ENCODE measurements at places on chromosomes 7 and 10.

DNA sequence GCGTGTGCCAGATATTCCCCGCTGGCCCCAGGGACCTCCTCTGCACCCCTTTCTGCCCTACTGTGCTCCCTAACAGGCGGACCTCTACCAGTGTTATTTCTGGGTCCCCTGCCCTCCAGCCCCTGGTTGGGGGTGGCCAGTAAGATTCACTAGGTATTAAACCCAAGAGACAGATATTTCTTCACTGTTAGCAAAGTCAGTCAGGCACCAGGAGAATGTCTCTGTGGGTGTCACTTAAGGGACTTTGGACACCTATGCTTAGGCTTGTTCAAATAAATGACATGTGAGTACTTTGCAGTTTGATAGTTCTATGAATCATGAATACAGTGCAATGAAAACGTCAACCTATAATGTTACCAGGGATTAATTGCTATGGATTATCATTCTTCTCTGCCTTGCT, 234.3 kb upstream of the IGFBP3 start:
- DNase-seq: no peak

GRCh38 chr10:62050893-62051433, 149.5 kb downstream of the ARID5B start:
- DNase-seq: no peak

- no peak for DNase-seq
Measured at GRCh38 chr7:126662856-126663255, 589.9 kb downstream of the GRM8 start.

DNA sequence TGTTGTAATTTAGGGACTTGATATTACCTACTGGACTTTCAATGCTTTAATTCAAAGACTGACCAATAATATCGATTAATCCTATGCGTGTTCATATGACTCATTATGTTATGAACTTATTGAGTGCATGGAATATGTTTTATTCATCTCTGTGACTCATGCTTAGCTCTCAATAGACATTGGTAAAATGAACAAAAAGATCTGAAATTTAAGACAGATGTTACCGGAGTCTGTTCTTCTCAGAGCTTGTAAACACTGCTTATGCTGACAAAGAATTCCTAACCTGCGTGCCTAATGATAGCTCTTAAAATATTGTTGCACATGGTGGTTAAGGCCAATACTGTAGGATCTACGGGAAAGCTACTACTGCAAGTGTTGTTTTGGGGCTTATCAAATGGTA, 131.5 kb upstream of the ACBD5 start:
- no peak for DNase-seq

DNA sequence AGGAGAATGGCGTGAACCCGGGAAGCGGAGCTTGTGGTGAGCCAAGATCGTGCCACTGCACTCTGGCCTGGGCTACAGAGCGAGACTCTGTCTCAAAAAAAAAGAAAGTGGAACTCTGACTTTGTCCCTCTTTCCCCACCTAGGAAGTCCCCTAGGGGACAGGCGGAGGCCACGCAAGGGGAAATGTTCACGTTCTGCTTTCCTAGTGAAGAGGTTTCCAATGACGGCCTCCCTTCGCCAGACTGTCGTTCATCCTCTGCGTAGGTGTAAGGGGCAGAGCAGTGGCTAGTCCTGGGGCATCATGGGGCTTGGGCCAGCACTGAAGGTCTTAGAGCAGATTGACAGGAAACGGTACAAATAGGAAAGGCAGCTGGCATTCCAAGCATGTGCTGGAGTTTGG, 30.6 kb downstream of the SUFU start:
- no peak for DNase-seq

DNA sequence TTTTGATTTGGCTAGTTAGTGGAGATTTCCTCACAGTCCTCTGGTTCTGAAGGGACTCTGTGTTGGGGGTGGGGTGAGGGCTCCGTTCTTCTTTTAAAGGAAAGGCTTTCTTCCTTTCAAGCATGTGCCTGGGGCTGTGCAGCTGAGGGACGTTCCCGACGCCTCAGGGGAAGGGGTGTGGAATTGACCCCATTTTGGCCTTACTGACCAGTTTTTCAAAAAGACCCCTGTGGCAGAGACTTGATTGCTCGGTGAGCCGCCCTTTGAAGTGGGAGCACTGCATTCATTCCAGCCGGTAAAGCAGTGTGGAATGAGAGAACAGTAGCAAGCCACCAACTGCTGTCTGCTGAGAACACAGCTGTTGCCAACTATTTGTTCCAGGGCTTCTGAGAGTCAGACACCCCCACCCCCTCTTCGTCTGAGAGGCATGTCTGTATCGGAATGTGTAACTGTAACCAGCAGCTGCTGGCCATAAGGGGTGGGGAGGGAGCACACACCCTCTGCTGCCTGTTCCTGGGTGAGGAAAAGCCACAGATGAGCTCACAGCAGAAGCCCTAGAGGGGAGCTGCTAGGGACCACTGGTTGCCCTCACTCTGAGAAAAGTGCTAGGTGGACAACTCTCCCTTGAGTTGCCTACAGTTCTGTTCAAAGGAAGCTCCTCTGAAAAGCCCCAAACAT, 33.2 kb downstream of the WBP1L start:
- DNase-seq: no peak

DNA sequence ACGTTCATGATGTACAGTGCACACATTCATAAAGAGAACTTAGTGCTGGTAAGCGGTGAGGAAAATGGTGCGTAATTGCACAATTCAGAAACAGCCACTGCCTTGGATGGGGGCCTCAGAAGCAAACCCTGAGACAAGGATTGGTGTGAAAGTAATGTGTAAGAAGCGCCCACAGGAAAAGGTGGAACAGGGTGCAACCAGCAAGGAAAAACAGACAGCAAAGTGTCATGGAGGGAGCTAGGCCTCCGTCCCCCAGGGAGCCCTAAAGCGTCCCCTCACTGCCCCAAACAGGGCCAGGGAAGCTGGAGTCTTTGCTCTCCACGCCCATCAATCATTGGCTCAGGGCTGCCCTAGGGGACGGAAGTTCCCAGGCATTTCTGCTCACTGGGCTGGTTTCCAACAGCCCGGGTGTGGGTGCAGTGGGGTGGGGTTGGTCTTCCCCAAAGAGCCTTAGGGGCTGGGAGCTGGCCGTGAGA, 9.6 kb upstream of the C10orf105 start:
- peak; percentile 8 for DNase-seq

DNA sequence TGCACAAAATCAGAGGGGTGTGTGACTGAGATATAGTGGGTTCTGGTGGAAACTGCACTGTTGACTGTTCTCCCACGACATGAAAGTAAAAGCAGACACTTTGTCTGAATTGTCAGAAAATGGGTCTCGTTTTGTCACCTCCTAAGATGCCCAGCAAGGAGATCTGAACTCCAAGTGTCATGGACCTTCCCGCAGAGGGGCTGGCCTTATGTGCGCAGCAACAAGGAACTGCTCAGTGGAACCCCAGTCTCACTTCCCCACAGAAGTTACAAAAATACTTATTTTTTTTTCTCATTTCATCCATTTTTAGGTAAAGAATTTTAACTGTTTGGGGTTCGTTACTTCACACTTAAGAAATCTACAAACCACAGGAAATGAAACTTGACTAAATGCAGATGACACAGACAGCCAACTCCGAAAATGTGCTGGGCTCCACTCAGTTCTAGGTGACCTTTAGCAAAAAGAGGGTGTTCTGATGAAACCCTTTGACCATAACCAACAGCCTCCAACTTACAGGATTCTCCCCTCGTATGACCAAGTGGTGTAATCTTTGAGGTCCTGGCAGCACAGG, 115.0 kb downstream of the FAM107B start:
- DNase-seq: no peak

DNA sequence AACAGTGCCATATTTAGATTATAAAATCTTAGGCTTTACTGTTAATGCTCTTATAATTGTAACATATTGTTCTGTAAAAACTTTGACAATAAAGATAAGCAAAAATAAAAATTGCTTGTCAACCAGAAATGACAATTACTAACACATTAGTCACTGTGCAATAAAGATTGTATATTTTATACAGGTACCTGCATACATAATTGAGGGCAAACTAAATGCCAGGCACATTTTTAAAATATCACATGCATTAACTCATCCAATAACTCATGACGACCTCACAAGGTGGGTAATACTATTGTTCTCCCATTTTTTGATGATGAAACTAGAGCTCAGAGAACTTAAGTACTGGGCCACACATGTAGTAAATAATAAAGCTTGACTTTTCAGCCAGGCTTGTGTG, 1020.2 kb upstream of the C7orf33 start:
- no peak for DNase-seq

DNA sequence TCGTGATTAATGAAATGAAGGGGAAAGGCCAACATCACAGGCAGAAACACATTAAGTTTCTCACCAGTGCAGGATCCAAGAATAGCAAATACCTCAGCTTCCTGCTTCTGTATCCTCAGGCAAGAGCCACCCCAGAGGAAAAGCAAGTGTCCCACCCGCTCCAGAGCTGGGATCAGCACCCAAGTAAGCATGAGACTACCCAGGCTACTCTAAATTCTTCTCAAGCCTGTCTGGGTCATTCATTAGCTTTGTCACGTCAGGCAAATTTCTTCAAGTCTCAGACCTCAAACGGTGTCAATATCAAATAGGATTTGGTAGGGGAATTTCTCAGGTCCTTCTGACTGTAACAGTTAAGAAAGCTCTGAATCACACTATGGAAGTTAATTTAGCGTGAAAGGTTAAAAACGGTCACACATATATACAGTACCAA, 59.0 kb downstream of the GNA12 start:
- no peak for DNase-seq

- no peak for DNase-seq
Measured at GRCh38 chr10:125845617-125846016, 22.3 kb downstream of the BCCIP start.

DNA sequence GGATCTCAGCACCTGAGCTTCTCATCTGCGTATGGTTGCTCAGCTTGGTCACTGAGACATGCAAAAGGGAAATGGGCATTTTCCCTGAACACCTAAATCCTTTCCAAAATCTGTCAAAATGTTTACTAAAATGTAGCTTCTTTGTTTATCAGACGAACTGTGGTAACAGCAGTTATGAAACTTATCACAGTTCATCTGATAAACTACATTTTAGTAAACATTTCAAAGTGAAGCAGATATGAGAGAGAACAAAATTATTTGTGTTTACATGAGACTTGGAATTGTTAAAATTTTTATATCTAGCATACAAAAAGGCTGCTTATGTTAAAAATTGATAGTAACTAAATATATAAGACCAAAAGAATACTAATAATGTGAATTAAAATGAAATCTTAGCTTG, 573.4 kb upstream of the C7orf33 start:
- DNase-seq: no peak

DNA sequence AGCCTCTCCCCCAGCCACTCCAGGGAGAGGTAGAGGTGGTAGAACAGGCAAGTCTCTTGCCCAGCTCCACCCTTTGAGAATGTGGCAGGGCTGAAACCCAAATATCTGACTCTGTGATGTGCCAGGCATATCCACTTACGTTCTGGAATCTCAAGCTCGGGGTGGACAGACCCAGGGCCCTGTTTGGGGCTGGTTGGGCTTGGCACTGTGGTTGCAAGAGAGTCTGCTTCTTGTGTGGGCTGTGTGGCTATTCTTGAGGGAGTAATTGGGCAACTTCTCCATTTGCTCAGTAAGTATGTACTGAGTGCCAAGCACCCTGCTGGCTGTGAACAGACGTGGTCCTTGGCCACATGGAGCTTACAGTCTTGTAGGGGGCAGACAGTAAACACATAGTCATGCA, 4.7 kb downstream of the UBTD1 start:
- DNase-seq: no peak

DNA sequence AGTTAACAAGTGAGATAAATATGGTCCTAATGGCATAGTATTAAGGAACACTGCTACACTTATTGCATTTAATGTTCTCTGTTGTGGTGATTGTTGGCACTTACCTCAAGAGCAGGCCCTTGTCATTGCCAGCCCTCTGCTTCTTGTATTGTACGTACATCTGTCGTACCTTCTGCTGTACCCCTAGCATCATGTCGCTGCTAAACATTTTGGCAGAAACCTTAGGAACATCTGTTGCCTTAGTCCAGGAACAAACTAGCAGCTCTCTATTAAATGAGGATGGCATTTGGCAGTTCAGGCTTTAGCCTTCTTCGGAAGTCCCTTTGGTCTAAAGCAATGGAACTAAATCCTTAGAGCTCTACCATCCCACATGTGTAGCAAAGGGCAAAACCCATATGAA, 47.6 kb downstream of the PRKG1 start:
- no peak for DNase-seq

- no peak for DNase-seq
Measured at GRCh38 chr10:98276311-98276710, 8.3 kb upstream of the LOXL4 start.

DNA sequence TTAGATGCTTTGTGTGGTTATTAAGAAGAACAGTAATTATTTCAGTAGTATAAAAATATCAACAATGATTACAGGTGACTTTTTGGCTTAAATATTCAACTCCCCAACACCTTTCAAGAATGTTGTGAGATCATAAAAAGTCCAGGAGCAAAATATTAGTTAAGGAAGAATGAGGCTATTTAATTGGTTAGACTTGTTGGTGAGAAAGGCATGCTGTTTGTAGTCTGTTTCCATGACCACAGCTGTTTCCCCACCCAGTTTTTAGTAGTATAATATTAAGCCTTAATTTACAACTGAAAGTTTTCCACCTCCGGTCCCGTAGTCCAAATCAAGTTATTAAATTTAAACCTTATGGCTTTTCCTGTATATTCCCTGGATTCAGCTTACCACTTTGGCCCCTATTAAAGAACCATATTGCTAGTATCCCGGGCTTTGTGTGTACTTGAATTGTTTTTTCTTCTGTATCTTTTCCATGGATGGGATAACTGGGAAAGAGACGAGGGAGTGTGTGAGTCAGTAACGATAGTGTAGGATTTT, 133.3 kb downstream of the CELF2 start:
- DNase-seq: no peak

DNA sequence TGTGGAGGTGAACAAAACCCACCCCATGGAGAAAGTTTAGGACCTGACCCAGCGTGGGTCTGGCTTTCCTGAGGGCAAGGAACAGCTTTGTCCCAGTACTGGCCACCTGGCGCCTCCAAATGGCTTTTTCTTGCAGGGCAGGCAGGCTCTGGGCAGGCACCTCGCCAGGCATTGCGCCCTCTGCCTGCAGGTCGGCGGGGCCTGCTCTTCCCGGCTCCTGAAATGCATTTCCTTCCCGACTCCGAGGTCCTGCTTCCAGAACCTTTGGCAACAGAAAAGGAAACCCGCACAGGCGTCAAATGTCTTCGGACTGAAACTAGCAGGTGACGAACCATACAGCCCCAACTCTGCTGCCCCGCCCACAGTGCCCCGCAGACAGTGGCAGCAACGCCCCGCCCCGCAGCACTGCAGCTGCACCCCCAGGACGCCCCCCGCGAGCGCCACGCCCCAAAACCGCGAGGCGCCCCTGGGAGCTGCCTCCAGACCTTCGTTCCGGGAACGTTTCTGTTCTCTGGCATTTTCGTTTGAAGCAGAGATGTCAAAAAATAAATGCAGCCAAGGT, 65.5 kb downstream of the C10orf143 start:
- DNase-seq: no peak

Measured in NCI-H2171 (cell line).